ENCODE measurements at places on chromosomes 7 and 10.

DNA sequence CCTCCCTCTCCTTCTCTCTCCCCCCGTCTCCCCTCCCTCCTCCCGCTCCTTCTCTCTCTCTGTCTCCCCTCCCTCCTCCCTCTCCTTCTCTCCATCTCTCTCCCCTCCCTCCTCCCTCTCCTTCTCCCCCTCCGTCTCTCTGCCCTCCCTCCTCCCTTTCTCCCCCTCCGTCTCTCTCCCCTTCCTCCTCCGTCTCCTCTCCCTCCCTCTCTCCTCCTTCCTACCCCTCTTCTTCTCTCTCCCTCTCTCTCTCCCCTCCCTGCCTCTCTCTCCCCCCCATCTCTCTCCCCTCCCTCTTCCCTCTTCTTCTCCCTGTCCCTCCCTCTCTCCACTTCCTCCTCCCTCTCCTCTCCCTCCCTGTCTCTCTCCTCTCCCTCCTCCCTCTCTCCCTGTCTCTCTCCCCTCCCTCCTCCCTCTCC lies 32.2 kb downstream of the AP5Z1 start:
- DNase-seq = no peak

GRCh38 chr10:34187201-34187600 lies 627.9 kb downstream of the PARD3 start:
- no peak for DNase-seq

- no peak for DNase-seq
Observed at GRCh38 chr10:62853710-62854109, 37.5 kb upstream of the EGR2 start.

- peak; percentile 26 for DNase-seq
Observed at GRCh38 chr10:96833220-96834001, 1.3 kb downstream of the LCOR start.

GRCh38 chr7:5439209-5439571 lies 15.6 kb upstream of the TNRC18 start:
- DNase-seq = no peak

GRCh38 chr10:74145133-74145532 lies 5.5 kb downstream of the AP3M1 start:
- DNase-seq = no peak

- DNase-seq = no peak
Observed at GRCh38 chr10:44924261-44925040, 13.3 kb downstream of the TMEM72 start.

GRCh38 chr7:95491634-95492314 lies 6.0 kb downstream of the ASB4 start:
- DNase-seq = no peak

DNA sequence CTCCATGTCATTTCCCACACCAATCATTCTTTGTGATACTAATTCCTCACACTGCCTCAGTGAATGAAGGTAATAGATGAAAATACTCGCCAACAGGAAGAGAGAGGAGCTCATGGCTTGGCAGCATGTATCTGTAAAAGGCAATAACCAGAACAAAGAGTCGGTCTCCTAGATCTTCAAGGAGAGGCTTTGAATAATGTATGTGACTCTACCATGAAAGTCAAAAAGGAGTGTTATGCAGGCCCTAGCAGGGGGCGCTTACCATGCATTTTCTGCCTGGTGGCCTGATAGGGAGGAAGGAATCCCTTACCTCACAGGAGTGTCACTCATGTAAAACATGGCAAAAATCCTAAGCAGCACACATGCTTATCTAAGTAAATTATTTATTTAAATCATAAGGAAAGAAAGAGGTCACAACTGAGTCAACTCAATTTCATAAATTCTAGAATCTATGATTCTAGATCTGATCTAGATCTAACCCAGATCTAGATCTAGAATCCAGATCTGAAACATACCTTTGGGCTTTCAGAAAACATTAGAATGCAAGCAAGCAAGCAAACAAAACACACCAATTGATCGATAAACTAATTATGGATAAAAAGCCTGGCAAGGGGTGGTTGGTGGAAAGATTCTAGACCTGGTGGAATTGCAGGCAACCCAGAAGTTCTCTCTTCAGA lies 226.3 kb upstream of the KLF6 start:
- DNase-seq = no peak

DNA sequence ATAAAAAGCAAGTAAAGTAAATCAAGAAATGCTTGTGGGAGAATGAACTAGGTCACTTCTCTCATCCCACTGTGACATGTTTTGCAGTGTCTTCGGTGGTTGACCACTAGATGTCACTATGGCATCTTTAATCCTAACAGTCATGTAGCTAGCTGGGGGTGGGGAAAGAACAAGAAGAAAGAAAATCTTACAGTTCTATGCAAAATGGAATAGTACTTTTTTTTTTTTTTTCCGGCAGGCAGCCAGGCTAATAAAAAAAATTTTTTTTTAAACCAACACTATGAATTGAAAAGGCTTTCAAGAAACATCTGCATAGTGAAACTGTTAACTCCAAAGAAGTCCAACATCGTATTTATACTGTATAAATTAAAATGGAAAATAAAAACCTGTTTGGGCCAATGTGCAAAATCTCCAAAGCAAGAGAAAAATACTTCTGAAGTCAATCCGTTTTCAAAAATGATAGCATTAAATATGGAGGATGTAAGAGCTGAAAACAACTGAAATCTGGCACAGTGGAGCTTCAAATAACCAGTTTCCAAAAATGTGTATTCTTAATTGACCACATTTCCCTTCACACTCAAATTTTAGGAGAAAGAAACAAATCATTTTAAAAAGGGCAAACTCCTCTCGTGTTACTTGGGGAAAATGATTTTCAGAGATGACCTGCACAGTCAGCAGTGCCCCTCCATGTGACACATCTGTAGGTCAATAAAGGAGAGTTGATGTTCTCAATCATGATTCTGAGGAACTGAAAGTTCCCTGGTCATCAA lies 38.5 kb downstream of the CDK1 start:
- DNase-seq = peak; percentile 52

- no peak for DNase-seq
Observed at GRCh38 chr10:86321568-86321967, 45.0 kb downstream of the GRID1 start.

- DNase-seq = no peak
Observed at GRCh38 chr10:65033957-65034356, 1512.8 kb downstream of the REEP3 start.

GRCh38 chr7:94374721-94375566 lies 19.8 kb upstream of the COL1A2 start:
- DNase-seq = no peak
